MV-4-11 (cell line): ENCODE measurements at places on chromosomes 3 and 15.

DNA sequence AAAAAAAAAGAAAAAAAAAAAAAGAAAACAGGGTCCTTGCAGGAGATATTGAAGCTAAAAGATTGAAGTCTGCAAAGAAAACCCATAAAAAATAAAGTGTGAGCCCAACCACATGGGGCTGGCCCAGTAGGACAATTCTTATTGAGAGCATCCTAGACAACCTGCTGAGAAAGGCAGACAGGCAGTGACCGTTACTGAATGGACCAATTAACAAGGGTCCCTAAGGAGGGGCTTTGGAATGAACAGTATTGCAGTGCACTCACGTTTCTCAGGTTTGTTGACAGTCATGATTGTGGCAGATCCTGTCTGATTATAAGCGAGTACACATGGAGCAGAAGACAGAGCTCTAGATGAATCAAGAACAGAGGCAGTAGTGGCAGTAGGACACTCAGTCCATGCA, 168.6 kb downstream of the LSAMP start:
- no peak for DNase-seq

- DNase-seq: no peak
Measured at GRCh38 chr3:15324379-15324808, 8.0 kb downstream of the SH3BP5 start.

DNA sequence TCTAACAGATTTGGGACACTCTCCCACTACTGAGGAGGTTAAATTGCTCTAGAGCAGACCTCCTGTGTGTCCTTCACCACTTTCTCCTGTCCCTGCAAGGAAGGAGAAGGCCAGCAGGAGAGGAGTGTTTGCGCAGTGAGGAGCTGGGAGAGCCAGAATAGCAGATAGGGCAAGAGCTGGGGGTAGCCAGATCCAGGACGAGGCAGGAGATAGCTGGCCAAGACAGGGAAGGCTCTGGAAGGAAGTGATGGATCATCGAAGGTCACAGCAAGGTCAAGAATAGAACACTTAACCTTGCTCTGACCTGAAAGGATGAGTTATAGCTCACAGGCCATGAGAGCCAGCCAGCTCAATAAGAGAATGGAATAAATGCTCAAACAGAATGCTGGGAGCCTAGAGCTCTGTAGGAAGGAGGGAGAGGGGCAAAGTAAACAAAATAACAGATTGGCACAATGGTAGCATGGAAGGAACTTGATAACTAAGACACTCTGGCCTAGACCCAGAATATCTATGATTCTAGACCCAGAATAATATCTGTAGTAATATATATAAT, 37.5 kb upstream of the FSIP1 start:
- no peak for DNase-seq

DNA sequence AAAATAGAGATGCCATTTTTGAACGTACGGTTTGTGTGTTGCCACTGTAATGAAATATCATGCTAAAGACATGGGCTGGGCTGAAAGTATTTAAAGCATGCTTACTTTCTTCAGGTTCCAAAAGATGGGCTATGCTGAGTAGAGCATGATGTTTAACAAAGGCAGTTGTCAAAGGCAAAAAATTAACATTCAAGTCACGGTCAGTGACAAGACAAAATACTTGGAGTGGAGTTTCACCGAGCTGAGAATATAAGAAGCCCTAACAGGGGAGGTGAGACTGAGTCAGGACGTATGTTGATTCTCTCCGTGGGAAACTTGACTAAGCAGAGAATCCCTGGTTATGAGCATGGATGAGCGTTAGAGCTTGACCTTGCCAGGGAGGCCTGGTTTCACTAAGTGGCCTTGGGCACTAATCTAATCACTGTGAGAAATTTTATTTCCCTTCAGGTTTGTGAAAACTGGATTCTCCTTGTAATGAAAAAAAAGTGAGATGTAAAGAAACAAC, 218.2 kb upstream of the ADAMTS9 start:
- DNase-seq: no peak

DNA sequence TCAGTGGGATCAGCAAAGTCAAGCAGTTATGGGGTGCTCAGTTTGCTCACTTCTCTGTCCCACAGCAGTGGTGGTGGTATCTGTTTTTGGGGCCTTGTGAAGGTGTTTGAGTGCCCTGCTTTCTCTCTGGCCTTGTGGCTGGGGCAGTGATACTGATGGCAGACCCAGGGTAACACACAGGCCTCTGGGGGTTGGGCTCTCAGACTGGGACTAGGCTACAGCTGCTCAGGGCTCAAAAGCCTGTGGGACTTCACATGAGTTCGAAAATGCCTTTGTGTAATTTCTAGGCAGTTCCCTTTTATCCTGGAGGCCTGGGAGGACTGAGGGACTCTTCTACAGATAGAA, 75.3 kb downstream of the STXBP5L start:
- no peak for DNase-seq

GRCh38 chr3:171896316-171896715, 53.2 kb downstream of the TMEM212 start:
- DNase-seq: no peak
